ENCODE measurements at places on chromosomes 12 and 14.
A peak's percentile ranks its signal among the peaks of the same experiment; 100 is the strongest.

- DNase-seq, result no peak
Measured at GRCh38 chr14:30553311-30553989, 5.5 kb upstream of the G2E3 start.

DNA sequence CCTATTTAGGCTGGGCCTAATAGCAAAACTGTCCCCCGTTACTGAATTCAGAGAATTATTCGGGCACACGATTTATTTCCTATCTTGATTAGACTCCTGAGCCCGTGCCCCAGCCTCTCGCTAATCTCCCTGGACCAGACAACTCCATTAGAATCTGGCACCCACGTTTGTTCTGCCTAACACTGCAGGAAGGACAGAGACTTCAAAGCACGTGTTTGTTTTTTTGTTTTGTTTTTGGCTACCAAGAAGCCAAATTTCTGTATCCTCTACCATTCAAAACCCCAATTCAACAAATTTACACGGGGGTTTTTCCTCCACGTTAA lies 4.8 kb downstream of the USP44 start:
- no peak for DNase-seq

GRCh38 chr12:8696442-8697090 lies 1.2 kb upstream of the RIMKLB start:
- no peak for DNase-seq

- no peak for DNase-seq
Measured at GRCh38 chr12:19185262-19185929, 55.9 kb downstream of the PLEKHA5 start.

- peak; percentile 18 for DNase-seq
Measured at GRCh38 chr12:109770104-109770860, 56.7 kb downstream of the FAM222A start.

GRCh38 chr14:79265366-79265946 lies 945.8 kb downstream of the DIO2 start:
- no peak for DNase-seq

DNA sequence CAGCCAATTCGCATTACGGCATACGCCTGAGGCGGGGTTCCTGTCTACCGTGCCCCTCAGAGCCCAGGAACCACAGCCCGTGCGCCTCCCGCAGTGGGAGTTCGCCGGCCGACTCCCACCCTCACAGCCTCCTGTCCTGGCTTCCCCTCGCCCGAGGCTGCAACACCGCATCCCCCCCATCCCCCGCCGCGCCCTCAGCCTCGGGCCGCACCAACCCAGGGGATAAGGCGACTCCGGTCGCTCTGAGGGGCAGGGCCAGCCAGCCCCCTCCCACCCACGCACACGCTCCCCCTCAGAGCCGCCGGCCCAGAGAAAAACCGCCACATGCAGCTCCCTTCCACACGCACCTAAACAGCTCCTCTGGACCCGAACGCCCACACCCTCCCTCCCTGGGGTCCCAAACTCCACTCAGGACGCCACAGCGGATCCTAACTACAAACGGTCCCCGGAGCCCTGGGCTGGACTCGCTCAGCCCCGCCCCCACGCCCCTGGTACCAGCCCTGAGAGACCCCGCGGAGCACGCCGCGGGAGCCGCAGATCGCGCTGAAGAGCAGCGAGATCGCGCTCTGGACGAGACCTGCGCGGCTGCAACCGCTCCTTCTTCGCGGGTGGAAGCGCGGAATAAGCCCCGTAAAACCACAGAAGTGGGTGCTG lies at the start of gene C14orf39:
C14orf39 (minus strand) TSS at position 466 of the 654 bp plus-strand sequence. CDS start 985 bp downstream, outside the sequence.
- peak; percentile 79 for DNase-seq

DNA sequence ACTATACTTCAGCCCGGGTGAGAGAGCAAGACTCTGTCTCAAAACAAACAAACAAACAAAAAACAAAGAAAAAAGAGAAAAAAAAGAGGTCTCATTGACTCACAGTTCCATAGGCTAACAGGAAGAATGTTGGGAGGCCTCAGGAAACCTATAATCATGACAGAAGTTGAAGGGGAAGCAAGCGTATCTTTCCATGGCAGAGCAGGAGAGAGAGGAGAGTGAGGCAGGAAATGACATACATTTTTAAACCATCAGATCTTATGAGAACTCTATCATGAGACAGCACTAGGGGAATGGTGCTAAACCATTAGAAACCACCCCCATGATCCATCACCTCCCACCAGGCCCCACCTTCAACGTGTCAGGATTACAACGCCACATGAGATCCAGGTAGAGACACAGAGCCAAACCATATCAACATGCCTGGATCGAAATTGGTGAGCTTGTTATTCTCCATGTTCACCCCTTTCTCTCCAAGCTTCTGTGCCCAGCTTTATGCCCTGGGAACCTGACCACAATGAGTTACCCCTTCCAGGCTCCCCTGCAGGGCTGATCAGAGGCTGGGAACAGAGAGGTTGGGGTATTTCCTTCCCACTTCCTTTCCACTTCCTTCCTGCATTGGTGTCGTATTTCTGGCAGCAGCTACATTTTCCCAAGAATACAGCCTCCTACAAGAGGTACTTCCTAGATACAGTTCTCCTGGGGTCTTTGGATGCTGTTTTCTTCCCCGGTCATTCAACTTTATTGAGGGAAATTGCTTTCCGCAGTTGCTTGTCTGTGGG lies 219.3 kb upstream of the FLRT2 start:
- no peak for DNase-seq

- no peak for DNase-seq
Measured at GRCh38 chr12:129486931-129487330, 416.9 kb downstream of the TMEM132D start.

- no peak for DNase-seq
Measured at GRCh38 chr14:74401504-74402241, 24.3 kb downstream of the SYNDIG1L start.

DNA sequence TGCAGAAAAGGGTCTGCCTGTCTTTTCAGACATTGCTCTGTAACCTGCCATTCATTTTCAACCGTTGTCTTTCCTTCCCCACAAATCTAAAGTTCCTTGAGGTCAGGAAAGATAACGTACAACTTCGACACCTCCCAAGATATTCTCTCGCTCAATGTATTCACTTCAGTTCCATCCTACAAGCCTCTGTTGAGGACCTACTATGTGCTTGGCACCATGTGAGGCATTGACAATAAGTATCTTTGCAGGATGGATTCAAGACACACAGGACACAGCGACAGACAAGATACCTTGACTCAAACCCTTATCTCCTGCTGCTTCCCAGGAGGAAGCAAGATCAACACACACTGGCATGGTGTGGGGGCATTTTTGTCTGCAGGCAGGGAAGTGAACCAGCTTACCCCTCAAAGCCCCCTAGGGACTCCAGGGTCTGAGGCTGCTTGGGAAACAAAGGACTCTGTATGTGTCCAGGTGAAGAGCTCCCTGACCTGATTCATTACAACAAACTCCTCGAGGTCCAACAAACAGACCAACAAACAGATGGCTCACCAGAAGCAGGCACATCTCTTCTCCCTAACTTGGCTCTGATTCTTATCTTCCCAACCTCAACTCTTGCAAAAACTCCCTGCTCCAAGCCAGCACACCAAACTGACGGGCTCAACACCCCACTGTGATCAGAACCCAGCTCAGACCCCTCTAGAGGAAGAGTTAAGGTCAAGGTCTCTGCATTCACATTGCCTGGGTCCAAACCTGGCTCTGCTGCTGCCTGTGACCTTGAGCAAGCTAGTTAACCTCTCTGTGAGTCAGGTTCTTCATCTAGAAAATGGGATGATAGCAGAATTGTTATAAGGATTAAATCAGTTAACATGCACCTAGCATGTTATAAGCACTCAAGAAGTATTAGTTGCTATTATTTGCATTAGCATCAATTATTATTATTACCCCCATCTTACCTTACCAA lies 6.3 kb downstream of the NUAK1 start:
- no peak for DNase-seq

- no peak for DNase-seq
Measured at GRCh38 chr14:99755068-99755405, 38.2 kb upstream of the EML1 start.

DNA sequence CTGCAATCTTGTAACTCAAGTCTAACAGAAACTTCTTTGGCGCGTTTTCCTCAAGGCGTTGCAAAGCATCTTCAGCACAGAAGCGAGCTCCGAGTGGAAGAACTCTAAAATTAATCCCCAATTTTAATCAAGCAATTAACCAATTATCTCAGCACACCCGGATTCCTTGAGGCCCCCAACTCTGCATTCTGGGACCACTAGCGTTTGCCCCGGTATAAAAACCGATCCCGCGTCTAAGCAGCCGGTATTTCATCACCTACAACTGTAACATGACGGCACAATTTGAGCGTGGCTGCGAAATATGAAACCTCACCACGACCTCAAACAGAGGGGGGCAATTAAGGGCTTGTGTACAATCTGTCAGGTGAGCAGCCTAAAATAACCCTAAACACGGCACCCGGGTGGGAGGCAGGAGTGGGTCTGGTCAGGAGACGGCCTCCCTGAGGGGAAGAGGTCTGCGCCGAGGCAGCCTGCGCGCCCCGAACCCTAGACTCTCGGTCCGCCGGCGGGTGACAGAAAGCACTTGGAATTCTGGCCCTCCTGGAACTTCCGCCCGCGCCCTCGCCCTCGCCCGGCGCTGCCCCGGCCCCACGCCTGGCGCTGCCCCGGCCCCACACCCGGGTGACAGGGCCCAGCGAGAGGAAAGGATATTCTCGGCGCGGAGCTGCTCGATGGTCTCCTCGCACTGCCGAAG lies 594 bp downstream of the ZCCHC8 start:
- peak; percentile 60 for DNase-seq

GRCh38 chr12:56878010-56878339 lies 56.2 kb downstream of the SDR9C7 start:
- DNase-seq, result no peak

DNA sequence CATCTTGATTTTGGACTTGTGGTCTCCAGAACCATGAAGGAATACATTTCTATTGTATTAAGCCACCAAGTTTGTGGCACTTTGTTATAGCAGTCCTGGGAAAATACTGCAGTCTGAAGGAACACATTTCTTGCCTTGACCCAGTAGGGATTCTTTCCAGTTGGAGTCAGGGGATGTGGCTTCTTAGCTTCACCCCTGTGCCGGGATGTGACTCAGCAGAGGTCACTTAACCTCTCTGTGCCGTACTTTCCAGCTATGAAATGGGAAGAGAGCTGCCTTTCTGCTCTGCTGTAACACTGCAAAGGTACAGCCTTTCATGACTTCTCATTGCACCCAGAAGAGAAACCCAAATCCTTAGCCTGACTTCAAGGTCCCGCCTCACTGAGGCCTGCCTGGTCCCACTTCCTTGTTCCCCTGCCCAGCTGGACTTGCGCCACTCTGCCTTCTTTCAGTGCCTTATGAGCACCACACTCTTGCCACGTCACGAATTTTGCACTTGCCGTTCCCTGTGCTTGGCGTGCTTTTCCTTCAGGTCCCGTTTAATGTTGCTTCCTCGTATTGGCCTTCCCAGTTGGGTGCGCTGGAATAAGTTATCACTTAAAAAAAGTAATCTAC lies 24.2 kb downstream of the CHST11 start:
- DNase-seq, result no peak

GRCh38 chr14:47040550-47040949 lies 389.0 kb upstream of the RPL10L start:
- peak; percentile 1 for DNase-seq

GRCh38 chr12:45220363-45220931 lies 4.6 kb downstream of the ANO6 start:
- DNase-seq, result no peak

DNA sequence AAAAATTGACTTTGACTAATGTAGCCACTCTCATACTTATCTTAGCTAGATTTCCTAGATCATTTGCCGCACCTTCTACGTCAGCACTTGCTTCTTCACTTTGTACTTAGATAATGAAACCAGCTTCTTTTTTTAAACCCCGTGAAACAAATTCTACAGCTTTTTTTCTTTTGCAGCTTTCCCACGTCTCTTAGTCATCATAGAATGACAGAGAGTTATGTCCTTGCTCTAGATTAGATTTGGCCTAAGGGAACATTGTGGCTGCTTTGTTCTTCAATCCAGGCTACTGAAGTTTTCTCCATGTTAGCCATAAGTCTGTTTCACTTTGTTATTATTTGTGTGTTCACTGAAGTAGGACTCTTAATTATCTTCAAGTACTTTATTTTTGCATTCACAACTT lies 94.9 kb downstream of the SLCO1A2 start:
- no peak for DNase-seq

GRCh38 chr14:87542288-87542687 lies 450.7 kb downstream of the GALC start:
- DNase-seq, result no peak

- no peak for DNase-seq
Measured at GRCh38 chr12:47286676-47287075, 206.9 kb upstream of the AMIGO2 start.

DNA sequence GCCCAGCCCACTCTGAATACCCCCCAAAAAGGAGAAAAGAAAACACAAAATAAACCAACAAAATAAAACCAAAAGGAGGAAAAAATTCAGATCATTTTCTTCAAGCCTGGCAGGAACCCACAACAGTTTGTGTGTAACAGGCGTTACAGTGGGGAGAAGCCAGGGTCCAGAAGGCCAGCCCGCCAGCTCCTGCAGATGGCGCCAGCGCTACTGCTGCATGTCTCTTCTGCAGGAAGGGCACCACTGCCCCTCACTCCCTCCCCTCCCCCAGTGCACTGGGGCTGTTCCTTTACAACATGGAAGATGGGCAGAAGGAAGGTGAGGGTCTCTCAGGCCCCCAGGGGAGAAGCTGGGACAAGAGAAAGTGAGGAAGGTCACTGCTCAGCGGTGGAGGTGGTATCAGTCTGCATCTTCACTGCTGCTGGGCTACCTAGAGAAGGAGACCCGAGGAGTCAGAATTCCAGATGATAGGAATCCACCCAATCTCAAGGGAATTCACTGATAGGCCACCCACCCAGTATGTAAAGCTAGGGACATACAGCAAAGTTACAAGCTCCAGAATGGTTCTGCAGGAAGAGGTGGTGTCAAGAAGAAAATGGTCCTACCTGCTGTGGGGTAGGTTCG lies 2.3 kb upstream of the NOP2 start:
- DNase-seq, result no peak

DNA sequence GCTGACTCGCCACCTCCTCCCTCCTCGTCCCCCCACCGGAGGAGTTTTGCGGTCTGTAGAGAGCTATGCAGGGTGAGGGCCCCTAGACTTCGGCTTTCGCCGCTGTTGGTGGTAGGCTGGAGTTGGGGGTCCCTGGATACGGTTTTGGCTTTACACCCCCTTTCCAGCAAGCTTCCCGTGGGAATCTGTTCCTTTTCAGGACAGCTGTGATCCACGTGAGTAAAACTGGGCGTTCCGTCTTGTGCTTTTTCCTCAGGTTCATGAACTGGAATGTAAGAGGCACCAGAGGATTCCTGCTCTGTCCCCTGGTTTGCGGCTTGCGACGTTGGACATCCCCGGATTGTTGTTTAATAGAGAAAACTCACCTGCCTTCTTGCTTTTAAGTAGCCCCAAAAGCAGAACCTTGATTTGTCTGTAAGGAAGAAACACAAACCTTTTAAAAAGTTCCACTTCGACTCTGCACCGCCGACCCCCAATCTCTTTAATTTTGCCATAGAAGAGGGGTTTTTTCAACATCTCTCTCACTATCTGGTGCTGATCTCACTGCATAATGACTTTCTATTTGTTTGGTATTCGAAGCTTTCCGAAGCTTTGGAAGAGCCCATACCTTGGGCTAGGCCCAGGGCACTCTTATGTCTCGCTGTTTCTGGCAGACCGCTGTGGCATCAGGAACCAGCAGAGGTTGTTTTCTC lies 490 bp downstream of the PRORP start:
- DNase-seq, result no peak

- no peak for DNase-seq
Measured at GRCh38 chr12:92055877-92056276, 89.8 kb downstream of the BTG1 start.

Data from hindlimb muscle (tissue), 1 donor.